ENCODE measurements at places on chromosomes 2 and 18.

GRCh38 chr2:208006337-208006736 is 19.0 kb downstream of the PLEKHM3 start:
- DNase-seq, result no peak

- DNase-seq, result no peak
Measured at GRCh38 chr2:164964700-164965099, 9.4 kb upstream of the SLC38A11 start.

GRCh38 chr2:188364033-188364630 is 72.5 kb downstream of the GULP1 start:
- DNase-seq, result no peak

DNA sequence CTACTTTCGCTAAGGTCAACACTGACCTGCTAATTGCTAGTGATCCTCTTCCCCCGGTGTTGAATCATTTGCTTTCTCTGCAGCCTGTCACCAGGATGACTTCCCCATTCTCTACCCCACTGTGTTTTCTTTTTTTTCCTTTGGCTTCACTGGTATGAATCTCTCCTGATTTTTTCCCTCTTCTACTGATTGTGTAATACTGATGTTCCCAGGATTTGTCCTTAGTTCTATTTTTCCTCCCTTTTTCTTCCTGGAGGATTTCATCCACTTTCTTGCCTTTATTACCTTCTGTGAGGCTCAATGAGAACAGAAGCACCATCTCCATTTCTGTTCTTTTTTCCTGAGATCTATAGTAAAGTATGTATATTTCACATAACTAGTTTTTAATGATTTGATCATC is 14.1 kb upstream of the MSH2 start:
- DNase-seq, result no peak

DNA sequence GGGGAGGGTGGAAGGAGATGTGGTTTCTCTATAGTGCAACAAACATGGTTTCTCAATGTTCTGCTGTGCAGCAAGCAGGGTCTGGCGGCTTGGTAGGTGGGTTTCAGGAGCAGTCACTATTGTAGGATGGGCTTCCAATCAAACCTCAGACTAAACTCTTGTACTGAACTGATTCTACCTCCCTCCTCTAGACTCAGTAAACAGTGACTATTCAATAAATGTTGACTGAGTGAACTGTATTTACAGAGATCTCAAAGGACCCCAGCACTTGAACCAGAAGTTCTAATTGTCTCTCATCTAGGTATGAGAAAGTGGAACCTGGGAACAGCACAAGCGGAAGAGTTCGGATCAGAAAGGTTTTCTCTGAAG is 26.8 kb upstream of the CYP27A1 start:
- no peak for DNase-seq

DNA sequence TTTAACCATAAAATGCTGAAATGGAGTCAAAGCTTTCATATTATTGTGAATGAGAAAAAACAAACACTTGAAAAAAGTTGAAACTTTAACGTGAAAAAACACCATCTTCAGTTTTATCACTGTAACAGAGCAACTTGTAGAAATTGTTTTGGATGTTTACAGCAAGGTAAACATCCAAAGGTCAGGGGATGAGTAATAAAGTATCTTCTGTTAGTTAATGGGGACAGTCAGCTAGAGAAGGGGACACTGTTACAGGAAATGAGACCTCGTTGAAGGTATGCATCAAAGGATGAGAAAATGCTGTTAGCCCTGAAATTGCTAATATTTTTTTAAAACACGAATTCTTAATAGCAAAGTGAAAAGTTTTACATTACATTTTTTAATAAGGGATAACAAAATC is 2.9 kb downstream of the RHBDD1 start:
- DNase-seq, result no peak

- DNase-seq, result no peak
Measured at GRCh38 chr18:770583-770961, 41.5 kb downstream of the YES1 start.

DNA sequence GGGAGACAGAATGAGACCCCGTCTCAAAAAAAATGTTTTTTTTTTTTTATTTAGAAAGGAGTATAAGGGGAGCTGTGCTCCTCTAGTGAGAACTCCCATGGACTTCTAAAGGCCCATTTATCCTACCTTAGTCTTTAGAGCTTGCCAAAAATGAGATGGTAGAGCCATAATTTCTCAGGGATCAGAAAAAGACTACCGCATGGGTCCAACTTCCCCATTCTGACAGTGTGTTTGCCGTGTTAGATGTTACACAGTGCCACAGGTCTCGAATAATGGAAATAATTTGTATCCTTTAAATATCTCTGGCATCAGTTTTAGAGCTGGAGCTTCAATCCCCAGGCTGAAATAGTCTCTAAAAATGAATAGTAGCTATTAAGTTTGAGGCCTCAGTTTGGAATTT is 6.0 kb upstream of the SLC39A10 start:
- DNase-seq, result no peak

- DNase-seq, result no peak
Measured at GRCh38 chr2:10333247-10333613, 30.5 kb downstream of the HPCAL1 start.

DNA sequence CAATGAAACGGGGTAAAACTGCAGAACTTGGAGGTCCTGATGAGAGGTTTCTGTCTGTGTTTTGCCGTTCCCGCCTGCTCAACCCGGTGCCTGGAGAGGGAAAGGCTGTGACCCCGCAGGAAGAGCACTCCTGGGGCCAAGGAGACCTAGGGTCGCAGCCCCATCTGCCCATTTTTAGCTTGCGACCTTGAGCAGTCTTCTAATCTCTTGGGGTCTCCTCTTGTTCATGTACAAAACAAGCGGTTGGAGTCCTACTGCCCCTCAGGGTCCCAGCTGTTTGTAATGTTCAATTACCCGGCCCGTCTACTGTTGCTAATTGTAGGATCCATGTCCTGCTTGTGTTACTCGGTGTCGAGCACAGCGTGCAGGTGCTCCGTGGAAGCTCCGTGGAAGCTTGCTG is 104.5 kb downstream of the PTGR3 start:
- no peak for DNase-seq

DNA sequence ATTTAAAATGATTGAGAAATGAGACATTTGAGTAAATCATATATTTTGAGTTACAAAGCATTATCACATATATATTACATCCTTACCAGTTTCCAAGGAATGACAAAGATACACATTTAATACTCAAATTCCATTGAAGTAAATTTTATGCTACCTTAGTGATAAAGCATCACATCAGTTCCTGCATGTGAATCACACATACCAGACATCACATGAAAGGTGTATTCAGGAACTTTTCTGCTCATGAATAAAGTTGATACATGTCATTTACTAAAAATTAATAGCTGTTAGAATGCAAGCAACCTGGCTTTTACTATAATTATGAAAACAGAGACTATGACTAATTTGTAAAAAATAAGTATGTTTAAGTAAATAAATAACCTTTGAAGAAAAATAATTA is 548.8 kb upstream of the SLC39A10 start:
- no peak for DNase-seq

DNA sequence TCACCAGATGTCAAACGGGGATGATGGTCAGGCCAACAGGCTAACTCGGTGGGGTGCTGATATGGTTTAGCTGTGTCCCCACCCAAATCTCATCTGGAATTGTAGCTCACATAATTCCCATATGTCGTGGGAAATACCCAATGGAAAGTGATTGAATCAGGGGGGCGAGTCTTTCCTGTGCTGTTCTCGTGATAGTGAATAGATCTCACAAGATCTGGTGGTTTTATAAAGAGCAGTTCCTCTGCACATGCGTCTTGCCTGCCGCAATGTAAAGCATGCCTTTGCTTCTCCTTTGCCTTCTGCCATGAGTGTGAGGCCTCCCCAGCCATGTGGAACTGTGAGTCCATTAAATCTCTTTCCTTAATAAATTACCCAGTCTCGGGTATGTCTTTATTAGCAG is 74.4 kb upstream of the YWHAQ start:
- no peak for DNase-seq

DNA sequence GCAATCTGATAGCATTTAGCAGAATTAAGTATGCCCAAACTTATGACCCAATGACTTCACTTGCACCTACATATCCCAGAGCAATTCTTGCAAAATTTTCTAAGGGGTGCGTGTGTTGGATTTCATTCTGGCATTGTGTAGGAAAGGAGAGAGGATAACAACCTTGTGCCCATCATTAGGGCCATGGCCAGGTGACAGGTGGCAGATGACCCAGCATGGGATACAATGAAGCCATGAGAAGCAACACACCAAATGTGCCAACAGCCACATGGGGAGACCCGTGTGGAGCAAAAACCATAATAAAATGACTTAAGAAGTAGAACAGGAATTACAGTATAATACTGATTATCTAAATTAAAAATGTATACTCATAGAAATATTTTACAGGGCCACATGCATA is 166.9 kb upstream of the EPB41L3 start:
- DNase-seq, result no peak

DNA sequence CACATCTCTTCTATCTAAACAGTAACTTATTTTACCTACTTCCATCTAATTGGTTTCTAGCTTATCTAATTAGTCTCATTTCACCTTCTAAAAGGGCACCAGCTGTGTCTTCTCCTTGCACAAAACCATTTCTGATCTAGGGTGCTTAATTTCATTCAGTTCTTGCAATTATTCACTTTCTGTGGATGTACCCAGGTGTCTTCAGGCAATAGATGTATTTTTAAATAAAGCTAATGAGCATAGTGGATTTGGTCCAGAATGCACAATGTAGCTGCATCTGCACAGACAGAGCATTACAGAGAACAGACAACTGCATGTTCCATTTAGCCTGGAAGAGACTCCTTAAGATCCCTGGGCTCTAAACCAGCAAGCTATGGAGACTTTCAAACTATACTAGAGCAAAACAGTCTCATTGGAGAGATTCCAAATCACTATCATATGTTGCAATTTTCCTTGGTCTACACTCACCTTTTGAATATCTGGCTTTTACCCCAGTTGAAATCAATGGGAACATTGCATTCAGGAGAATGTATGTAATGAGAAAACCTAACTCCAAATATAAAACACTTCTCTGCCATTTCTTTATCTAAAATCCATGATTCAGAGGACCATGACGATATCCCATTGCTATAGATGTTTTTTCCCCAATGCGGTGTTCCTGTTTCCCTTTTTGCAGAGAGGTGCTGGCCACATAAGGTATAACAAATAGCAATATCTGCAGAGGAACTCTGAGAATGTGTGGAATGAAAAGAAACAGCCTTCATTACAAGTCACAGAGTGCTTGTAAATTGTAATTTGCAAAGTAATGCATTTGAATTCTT is 3.5 kb upstream of the RFX8 start:
- no peak for DNase-seq

DNA sequence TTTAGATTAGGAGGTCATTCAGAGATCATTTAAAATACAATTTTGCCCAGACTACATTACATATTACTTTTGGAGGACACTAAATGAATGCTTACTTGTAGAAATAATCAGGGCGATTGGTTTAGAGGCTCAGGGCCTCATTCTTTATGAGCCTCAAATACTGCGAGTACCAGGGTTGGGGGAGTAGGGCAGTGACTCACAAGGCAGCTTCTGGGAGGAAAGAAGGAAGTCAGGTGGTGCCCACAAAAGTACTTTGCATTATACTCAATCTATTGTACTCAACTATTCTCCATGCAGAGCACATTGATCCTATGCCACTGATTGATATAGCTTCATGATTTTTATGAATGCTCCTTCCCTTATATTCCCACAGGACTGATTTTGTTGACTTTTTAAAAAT is 166.9 kb downstream of the SOCS6 start:
- no peak for DNase-seq

DNA sequence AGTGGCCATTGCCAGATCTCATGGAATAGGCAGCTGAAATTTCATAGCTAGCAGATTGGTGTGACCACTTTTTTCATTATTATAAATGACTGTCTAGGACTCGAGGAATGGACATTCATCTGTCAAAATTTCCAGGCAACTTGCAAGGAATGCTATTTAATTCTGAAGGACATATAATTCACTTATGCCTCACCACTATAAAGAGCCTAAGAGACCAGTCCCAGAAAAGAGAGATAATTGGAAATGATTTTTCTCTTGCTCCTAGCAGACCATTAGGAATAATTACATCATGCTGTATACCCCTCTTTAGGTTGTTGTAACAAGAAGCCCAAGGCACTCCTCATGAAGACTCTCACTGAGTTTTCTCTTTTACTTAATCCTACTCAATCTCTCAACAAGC is 557.4 kb upstream of the RAB6C start:
- no peak for DNase-seq

DNA sequence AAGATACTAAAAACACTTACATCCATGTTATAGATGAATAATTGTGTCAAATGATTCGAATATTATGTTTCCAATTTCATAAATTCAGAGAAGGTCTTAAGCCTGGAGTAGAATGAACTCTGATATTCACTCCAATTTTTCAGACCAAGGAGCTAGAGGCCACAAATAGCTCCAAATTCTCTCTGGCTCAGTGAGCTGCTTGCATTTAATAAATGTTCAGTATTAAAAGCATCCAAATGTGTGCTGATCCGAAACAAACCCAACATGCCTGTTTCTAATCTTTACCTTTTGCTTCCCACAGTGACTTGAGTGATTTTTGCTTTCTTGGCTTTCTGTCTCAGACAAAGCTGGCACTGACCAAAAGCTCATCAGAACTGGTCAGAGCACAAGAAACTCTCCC is 291.4 kb downstream of the CCDC85A start:
- no peak for DNase-seq

GRCh38 chr2:143719406-143719805 is 590.2 kb downstream of the ARHGAP15 start:
- no peak for DNase-seq

GRCh38 chr2:181915102-181915501 is 23.6 kb downstream of the ITPRID2 start:
- DNase-seq, result no peak

DNA sequence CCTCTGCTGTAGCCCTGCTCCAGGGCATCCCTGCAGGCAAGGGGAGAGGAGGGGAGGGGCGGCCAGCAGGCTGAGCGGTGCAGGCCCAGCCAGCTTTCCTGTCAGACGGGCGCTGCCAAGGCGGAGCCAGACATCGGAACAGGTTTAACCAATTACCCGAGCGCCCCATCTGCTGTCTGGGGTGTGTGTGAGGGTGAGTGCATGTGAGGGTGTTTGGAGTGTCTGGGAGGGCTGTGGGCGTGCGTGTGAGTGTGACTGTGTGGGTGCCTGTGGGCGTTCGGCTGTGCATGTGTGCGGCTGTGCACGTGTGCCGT is 20.0 kb downstream of the EMX1 start:
- DNase-seq, result no peak

GRCh38 chr2:101040072-101040471 is 38.0 kb downstream of the RPL31 start:
- DNase-seq, result no peak

GRCh38 chr2:110980339-110981062 is 140.2 kb upstream of the BCL2L11 start:
- DNase-seq, result no peak

Measured in tibial artery (tissue), 4 donors.